ENCODE measurements at places on chromosomes 6 and 20.

GRCh38 chr20:60263725-60264709 lies 305.8 kb downstream of the CDH26 start:
- no peak for DNase-seq

DNA sequence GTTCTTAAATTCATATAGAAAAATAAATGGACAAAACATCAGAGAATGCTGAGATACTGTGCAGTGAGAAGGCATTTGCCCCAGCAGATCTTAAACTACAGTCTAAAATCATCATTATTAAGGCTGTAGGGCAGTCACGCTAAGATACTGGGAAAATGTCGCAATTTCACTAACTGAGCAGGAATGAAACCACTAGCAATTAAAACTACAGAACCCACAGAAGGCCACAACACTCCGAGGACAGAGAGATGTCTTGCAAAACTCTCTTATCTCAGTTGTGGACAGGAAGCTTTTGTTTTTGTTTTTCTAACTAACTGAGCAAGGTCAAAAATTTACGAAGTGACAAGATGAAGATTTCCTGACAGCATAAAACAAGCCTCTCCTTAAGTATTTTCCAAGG lies 18.2 kb downstream of the GNAS-AS1 start:
- no peak for DNase-seq

GRCh38 chr6:163599136-163599535 lies 184.6 kb downstream of the QKI start:
- no peak for DNase-seq

DNA sequence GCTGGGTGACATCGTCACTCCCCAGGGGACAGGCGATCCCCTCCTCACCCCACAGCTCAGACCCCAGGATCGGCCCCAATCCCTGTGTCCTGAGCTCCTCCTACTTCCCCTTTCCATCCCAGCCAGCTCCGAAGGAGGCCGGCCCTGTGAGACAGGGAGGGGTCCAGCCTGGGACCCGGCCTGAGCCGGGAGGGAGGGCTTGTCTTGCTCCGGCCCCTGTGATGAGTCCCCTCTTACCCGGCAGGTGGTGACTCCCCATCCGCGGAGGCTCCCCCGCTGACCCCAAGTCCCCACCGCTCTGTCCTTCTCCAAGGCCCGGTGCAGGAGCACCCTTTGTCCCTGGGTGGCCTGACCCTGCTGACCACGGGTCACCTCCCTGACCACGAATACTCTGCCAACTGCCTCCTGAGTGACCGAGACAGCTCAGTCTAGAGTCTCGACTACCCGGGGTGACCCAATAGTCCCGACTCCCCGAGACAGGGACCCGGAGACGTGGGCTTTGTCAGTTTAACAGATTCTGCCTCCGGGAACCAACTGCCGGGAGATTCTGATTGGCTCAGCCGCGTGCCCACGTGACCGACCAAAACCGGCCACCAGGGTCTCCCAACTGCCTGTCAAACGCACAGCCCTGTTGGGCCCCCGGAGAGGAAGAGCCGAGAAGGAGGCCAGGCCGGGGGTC lies 187.4 kb upstream of the PROKR2 start:
- no peak for DNase-seq

DNA sequence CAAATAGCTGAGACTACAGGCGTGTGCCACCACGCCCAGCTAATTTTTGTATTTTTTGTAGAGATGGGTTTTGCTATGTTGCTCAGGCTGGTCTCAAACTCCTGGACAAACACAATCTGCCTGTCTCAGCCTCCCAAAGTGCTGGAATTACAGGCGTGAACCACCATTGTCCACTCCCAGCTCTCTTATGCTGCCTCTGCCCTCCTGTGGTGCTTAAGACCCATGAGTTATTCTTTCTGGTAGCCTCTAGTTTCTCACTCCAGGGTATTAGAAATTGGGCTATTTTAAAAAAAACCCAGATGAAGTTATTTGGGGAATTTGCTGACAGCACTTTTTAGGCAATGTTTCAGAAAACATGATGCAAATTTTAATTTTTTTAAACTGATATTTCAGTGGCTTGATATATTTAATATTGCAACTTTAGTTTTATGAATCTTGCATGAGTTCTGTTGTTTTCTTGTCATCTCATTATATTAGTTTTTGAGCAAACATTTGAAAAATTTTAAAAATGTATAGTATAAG lies 114.0 kb upstream of the FOXO3 start:
- no peak for DNase-seq

DNA sequence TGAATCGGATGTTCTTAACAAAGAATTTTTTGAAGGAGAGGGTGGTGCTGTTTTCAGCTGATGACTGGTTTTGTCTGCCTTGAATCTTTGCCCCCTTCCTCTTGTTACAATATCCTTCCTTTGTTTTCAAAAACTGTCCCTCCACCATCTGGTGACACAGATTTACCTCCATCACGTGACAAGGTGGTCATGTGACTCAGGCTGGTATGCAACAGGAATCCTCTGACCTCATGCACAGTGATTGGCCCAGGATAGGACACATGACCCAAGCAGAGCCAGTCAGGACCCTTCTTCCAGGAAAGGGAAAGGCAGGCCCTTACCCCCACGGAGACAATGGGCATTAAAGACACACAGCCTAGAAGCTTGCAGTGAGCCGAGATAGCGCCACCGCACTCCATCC lies 84.7 kb upstream of the MC3R start:
- no peak for DNase-seq

- DNase-seq = no peak
Measured at GRCh38 chr6:85458184-85458583, 8.3 kb downstream of the NT5E start.

GRCh38 chr6:169884158-169884557 lies 132.7 kb downstream of the ERMARD start:
- no peak for DNase-seq

DNA sequence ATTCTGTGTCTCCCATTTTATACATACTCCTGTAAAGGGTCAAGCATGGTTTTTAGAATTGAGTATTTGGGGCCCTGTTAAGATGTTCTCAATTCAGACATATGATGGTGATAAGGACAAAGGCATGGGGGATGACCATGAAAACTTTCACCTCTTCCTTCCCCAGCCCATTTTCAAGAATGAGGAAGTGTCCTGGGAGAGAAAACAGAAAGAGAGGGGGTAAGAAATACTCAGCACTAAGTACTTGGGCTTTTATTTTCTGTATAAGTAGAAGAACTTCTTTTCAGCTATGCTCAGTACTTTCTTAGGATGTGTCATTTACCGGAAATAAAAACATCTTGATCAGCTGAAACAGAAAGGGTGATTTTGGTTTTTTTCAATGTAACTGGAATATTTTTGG lies 10.9 kb upstream of the MBOAT1 start:
- no peak for DNase-seq

- DNase-seq = no peak
Measured at GRCh38 chr6:91653895-91654294, 1067.0 kb upstream of the MAP3K7 start.

DNA sequence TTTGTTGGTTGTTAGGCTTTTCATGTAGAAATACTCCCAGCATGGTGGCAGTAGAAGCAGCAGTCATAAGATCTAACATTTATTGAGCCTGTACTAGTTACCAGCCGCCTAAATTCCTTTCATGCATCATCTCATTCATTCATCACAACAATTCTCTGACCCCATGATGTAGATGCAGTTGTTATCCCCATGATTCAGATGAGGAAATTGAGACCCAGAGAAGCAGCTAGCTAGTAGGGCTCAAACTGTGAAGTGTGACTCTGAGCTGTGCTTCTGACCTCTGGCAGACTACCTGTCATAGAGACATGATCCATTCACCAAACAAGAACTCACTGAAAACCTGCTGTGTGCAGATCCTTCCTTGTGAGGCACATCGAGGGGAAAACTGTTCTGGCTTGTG lies 16.9 kb downstream of the RREB1 start:
- DNase-seq = no peak

- no peak for DNase-seq
Measured at GRCh38 chr6:151098166-151098565, 141.6 kb upstream of the AKAP12 start.

GRCh38 chr20:2748551-2749342 lies 51.7 kb downstream of the CPXM1 start:
- DNase-seq = no peak

DNA sequence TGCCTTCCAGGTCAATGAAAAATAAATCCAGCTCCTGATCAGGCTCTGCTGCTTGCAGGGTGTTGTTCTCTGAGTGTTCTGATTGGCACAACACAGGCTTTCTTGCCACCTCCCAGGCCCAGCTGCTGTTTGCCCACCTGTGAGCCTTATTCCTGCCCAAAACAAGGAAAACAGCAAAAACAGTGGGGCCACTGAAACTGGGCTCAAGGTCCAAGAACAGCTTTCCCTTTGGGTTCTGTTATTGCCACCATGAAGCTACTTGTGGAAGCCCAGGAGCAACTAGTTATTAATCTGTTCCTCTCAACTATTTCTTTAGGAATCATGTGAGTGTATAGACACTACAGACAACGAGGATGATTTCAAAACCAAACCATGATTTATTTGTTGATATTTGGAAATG lies 159.1 kb downstream of the PLCB1 start:
- no peak for DNase-seq

DNA sequence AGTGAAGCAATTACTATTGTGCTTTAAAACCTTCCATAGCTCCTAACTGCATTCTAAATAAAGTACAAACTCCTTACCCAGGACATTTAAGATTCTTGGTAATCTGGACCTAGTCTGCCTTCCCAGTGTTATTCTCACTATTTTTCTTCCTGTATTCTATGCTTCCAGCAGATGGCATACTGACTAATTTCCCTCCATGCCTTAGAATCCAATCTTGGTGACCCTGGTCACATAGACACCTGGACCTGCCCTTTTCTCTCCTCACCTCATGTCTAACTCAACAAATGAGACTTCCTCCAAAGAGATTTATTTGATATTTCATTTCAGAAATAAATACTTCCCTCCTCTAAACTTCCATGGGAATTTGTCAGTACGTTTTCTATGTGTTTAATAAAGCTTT lies 25.8 kb downstream of the ROS1 start:
- DNase-seq = no peak

GRCh38 chr6:50270415-50270814 lies 220.7 kb upstream of the DEFB112 start:
- no peak for DNase-seq

DNA sequence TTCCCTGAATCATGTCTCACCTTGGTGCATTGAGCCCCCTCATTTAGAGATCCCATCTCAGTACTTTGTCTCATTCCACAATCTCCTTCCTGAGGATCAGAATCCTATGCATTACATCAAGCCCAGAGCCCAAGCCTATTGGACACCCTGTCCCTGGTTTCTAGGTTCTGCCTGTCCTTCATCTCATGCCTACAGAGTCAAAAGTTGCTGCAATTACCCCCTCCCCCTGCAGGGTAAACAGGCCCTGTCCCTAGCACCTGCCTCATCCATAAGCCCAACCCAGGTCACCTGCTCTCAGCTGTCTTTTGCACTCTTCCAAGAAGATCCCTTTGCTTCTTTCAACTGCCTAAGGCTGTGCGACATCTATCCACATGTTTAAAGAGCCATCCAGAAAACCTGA lies 93.9 kb downstream of the SPTLC3 start:
- no peak for DNase-seq

DNA sequence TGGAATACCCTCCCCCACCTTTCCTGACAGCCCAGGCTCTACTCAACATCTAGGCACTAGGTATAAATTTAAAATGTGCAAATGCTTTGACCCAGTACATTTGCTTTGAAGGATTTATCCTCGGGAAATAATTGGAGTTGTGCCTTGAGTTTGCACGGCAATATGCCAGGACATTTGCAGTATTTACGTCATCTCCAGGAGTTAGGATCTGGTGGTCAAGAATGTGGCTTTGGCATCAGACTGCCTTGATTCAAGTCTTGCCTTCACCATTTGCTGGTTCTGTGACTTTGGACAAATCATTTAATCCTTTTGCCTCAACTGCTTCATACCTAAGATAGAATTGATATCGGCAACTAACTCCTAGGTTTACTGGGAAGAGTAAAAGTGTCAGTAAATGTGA lies 169.6 kb downstream of the PLCB1 start:
- no peak for DNase-seq

DNA sequence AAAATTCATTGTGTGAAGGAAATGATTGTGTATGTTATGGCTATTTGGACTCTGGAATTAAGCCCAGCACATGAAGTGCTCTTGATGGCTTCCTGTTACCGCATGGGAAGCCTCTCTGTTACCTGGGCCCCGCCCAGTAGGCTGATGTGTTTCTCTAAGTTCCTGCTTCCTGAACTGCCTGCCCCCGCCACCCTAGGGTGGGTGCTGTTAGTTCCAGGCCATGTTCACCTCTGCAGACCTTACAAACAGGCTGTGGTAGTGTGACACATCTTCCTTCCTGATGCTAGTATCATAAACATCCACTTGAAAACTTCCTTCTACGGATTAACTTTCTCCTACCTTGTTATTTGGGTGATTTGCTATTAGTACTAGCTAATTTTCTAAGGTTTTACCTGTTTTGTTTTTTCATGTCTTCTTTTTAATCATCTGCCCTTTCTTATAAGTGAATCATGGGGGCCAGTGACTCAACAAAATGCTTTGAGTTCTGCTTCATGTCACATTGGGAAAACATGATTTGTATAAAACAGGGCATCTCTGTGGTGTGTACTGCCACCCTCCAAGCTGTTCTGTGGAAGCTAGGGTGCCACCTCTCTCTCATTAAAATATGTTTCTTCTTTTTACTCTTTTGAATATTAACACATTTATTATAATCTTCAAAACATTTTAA lies 40.6 kb downstream of the SH3BGRL2 start:
- DNase-seq = no peak

GRCh38 chr6:34243131-34243771 lies 5.6 kb downstream of the SMIM29 start:
- DNase-seq = no peak

Data from GM04503 (cell line).